GM12891 (cell line): ENCODE measurements at places on chromosomes 7 and 10.

- DNase-seq = no peak
Measured at GRCh38 chr10:83222832-83223742, 916.2 kb upstream of the GHITM start.

DNA sequence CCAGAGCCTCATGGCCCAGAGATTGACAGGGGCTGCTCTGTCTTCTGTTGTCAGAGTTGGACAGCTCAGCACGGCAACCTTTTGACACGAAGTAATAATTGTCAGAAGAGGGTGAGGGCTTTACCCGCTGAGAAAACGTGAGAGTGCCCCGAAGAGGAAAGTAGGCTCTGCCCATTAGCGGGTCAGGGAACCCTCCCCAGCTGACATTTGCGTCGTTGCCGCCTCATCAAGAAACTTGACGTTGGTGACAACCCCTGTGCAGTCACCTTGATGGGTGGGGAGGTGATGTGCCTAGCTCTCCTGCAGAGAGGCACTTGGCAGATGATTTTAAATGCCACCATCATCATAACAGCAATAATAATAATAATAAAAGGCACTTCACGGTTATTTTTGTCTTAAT, 202.1 kb downstream of the USP6NL start:
- DNase-seq = no peak

GRCh38 chr10:25023278-25023677, 6.9 kb downstream of the THNSL1 start:
- DNase-seq = no peak

DNA sequence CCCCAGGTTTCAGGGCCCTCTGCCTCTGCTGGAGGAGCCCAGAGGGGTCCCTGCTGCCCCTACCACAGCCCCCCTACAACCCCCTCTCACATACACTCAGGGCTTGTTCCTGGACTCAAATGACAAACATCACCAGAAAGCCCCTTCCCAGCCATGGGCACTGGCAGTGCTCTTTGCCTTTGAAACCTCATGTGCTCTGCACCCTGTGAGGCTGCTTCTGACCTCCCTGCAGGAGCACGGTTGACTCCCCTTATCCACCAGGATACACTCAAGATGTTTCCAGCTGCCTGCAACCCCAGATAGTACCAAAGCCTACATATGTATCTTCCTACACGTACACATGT, 3.5 kb upstream of the ADIRF start:
- DNase-seq = no peak

DNA sequence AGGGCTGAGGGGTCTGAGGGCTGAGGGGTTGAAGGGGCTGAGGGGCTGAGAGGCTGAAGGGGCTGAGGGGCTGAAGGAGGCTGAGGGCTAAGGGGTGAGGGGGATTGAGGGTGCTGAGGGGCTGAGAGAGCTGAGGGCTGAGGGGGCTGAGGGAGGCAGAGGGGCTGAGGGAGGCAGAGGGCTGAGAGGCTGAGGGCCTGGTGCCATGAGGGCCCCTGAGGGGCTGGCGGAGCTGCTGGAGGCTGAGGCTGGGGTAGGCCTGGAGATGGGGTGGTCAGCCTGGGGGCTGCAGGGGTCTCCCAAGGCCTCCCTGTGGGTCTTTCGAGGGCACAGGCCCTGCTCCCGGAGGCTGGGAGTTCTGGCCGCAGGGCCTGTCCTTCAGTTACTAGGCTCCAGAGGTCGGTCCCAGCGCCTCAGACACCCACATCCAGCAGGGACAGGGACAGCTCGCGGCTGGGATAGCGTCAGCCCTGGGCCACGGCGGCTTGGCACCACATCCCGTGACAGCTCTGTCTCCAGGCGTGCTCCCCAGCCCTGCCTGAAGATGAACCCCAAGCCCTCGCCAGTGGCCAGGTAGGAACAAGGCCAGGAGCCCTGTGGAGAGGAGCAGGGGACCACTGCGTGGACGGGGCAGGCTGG, 16.9 kb downstream of the MYO1G start:
- no peak for DNase-seq

- DNase-seq = no peak
Measured at GRCh38 chr10:74332398-74332797, 181.4 kb downstream of the ADK start.

DNA sequence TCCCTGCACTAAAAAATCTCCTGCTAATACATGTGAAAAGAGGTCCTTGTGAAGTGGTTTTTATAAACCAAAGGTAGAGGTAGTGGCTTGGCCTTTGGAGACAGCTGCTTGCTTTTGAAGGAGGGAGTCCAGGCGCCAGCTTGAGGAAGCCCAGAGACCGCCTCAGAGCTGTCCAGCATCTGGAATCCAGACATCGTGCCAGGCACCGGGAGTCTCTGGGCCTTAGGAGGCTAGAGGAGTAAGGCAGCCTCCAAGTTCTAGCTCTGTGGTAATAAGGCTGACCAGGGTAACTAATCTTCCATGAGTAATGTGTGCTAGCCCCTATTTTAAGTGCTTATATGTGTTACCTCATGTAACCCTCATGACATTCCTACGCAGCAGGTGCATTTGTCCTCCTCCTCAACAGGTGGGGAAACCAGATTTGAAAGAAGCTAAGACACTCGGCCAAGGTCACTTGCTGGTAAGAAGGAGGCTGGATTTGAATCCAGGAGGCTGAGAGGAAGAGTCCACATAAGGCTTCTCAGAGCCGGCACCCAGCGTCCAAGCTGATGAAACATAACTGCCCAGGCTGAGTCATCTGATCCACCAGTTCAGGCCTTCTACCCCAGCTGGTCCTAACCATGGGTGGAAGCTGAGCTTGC, 26.1 kb downstream of the PRLHR start:
- DNase-seq = no peak

DNA sequence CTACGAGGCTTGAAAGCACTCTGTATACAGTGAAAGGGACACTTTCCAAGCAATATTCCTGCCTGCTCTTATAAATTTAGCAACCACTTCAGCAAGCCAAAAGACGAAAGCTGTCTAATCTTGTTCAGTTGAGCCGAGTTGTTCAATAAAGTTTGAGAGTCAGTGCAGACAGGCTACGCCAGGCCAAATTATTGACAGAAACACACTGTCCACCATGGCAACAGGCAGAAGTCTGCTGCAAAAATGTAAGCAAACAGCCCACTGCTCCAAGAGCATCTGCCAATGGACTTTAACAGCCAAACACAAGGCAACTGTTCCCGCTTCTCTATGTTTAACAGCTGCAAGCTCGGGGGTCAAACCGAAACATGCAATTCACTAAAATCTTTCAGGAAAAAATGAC, 85.7 kb downstream of the GLI3 start:
- DNase-seq = no peak

- DNase-seq = no peak
Measured at GRCh38 chr7:18693406-18693805, 197.9 kb downstream of the HDAC9 start.

GRCh38 chr10:27463961-27464360, 40.1 kb upstream of the RAB18 start:
- DNase-seq = no peak

GRCh38 chr10:125773687-125774543, 1.7 kb downstream of the MMP21 start:
- DNase-seq = no peak

DNA sequence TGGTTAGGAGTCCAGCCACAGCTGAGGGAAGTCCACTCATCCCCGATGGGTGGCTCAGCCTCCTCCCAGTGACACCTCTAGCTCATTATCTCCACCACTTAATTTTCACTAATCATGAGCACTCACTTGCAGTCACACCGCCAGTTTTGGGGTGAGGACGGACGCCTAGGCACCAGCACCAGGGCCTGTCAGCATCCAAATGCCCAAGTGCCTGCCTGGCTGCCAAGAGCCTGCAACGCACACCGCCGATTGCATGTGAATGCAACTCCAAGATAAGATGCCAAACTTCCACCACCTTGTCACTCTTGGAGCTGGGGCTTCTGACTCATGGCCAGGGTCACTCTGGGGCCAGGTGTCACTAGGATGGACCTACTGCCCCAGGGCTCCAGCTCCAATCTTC, 24.4 kb upstream of the SMARCD3 start:
- no peak for DNase-seq

DNA sequence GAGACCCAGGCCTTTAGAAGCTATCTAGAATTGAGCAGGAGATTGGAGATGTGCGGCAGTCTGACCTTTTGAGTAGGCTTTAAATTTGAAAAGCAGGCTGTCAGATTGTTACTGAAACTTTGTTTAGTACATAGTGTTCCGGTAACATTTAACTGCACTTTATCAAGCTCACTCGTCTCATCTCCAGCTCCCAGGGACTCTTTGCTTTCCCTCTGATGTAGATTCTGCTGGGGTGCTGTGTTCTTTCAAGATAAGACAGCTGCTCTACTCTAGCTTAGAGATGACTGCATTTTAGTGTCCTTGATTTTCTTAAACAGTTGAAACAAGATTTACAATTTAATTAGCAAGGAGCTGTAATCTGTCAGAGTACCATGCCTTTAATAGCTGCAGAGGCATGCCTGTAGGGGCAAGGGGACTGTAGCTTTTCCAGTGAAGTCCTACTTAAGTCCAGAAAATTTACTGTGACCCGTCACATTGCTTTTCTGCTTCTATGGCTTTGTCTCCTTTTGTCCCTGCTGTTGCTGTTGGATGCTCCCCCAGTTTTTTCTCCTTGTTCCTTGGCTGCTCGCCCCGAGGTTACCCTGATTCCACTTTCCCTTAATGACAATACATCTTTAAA, 56.4 kb upstream of the MTPN start:
- no peak for DNase-seq

- no peak for DNase-seq
Measured at GRCh38 chr7:76296743-76297740, 5.4 kb upstream of the HSPB1 start.

DNA sequence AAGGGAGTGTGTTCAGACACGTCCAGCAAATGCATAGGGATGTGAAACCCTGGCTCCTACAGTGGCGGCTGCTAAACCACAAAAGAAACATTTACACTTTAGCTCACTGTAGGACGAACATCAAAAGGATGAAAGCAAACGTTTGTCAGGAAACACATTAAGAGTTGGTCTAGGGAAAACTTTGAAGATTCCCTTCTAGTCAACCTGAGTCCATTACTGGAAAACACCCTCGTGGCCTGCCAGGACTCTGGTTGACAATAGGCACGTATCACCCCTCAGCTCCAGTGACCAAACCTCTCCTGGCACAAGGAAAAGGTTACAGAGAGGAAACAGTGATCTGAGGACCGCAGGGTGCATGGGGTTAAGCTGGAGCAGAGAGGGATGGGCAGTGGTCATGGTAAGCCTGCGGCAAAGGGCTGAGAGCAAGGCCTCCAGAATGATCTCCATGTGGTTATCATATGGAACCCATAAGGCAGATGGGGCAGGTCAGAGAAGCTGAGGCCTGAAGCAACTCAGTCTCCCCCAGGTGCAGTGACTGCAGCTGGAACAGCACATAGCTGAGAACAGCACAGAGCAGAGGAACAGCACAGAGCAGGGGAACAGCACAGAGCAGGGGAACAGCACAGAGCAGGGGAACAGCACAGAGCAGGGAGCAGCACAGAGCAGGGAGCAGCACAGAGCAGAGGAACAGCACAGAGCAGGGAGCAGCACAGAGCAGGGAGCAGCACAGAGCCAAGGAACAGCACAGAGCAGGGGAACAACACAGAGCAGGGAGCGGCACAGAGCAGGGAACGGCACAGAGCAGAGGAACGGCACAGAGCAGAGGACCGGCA, 49.9 kb downstream of the CHST15 start:
- no peak for DNase-seq

GRCh38 chr10:17038627-17039026, 91.0 kb downstream of the CUBN start:
- DNase-seq = no peak

GRCh38 chr7:101234636-101235035, 3.0 kb downstream of the CLDN15 start:
- DNase-seq = no peak

DNA sequence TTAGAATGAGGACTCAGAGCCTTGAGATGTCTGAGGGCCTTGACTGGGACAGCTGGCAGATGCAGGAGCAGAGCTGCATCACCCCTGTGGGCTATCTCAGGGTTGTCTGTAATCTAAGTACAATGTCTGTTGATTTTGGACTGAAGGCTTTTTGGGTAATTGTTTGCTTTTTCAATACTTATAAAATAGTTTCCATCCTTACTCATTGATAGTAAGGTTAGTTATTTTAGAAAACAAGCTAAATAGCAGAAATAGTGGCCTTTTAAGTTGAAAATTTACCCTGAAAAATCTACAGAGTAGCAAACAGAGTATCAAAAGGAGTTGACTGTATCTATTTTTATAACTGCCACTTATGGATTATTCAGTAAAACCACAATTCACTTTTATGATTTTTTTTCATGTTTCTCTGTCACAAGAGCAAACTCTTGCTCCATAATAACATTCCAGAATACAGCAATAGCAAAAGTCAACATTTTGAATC, 179.7 kb downstream of the CFTR start:
- no peak for DNase-seq

- no peak for DNase-seq
Measured at GRCh38 chr7:38757931-38758330, 126.8 kb upstream of the AMPH start.

- DNase-seq = no peak
Measured at GRCh38 chr10:77071001-77071511, 566.6 kb downstream of the KCNMA1 start.

GRCh38 chr10:32161586-32161985, 105.4 kb upstream of the KIF5B start:
- no peak for DNase-seq

- no peak for DNase-seq
Measured at GRCh38 chr7:20744954-20745446, 41.7 kb downstream of the SP8 start.

DNA sequence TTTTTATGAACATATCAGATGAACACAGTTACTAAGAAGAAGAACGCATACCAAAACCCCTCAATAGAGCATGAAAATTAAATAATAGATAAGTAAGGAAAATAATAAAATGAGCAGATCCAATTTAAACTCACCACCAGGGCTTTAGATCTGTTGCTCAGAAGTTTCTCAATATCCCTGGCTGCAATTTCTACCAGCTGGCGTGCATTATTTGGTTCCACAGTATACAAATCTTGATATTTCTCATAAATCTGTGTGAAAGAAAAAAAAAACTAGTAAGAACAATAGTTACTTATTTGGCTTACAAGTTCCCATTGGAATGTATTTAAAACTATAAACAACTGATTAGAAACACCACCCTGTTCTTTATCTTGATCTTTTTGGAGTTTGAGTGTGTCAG, 108.6 kb downstream of the CACNA2D1 start:
- DNase-seq = no peak

DNA sequence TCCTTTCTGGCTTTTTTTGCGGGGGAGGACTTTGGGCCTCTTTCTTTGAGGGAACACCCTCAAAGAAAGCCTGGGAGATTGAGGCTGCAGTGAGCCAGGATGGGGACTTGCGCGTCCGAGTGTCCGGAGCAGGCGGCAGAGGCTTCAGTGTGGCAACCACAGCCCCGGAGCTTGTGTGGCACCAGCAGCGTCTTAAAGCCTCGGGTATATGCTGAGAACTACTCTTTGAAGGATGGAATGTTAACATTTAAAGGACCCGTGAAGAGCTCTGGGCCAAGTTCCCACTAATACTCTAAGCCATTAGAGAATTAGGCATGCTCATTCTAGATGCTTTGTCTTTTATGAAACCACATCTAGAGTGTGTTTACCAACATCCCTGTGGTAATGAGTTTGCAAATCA, 168.2 kb downstream of the SEPTIN7 start:
- DNase-seq = no peak
